NCI-H187 treated with DMSO at 0.1 percent for 48 hours (cell line): ENCODE measurements at places on chromosomes 12 and 14.

DNA sequence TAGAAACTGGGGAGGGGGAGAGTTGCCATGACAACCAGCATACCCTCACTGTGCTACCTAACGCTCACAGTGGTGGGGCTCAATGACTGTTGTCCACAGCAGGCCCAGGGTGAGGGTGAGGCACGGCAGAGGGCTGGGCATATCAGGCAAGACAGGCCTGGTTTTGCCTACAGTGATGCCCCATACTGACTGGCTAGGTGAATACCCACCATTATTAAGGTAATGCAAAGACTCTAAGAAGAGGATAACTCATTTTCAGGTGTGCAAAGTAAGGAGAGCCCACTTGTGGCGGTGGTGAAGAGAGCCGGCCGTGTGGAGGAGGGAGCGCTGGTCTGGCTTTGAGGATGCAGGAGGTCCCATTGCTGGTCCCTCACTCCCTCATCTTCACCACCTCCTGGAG lies 422.3 kb downstream of the FUT8 start:
- no peak for DNase-seq

GRCh38 chr14:74562515-74563232 lies 49.4 kb downstream of the LTBP2 start:
- no peak for DNase-seq

DNA sequence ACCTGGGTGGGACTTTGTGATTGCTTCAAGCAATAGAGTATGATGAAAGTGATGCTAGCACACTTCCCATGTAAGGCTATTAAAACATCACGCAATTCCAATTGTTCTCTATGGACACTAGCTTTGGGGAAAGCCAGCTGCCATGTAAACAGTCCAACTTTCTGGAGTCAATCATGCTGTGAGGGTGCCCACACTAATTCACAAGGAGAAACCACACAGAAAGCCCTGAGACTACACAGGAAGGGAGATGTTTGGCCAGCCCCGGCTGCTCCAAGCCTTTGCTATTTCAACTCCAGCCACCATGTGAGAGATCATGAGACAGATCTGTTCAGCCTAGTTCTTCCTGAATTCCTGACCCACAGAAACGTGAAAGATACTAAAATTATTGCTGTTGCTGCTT lies 96.3 kb downstream of the ST8SIA1 start:
- no peak for DNase-seq

GRCh38 chr12:124321556-124322270 lies 26.8 kb downstream of the RFLNA start:
- no peak for DNase-seq

GRCh38 chr14:71758229-71758951 lies 173.8 kb upstream of the RGS6 start:
- DNase-seq, result no peak

GRCh38 chr12:86647800-86648199 lies 391.6 kb upstream of the MGAT4C start:
- no peak for DNase-seq

DNA sequence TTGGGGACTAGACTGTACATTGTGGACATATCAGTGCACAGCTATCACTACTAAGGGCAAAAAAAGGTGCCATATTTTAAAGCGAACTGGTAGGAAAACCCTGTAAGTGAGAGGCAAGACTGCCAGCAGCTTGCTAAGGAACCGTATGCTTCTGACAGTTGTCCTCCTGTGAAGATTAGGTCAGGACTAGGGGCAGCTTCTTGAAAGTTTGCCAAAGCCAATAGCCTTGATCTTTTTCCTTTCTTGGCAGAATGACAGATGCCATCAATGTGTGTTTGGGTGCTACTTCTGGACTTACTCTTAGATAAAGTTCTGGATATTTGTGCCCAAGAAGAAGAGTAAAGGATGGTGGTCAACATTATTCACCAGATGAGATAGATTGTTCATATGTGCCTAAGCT lies 7.4 kb downstream of the DAAM1 start:
- no peak for DNase-seq

- no peak for DNase-seq
Measured at GRCh38 chr12:131927110-131928079, 1.7 kb upstream of the PUS1 start.
